Muscle of back (tissue), 13 donors: ENCODE measurements at places on chromosomes 4 and X.

DNA sequence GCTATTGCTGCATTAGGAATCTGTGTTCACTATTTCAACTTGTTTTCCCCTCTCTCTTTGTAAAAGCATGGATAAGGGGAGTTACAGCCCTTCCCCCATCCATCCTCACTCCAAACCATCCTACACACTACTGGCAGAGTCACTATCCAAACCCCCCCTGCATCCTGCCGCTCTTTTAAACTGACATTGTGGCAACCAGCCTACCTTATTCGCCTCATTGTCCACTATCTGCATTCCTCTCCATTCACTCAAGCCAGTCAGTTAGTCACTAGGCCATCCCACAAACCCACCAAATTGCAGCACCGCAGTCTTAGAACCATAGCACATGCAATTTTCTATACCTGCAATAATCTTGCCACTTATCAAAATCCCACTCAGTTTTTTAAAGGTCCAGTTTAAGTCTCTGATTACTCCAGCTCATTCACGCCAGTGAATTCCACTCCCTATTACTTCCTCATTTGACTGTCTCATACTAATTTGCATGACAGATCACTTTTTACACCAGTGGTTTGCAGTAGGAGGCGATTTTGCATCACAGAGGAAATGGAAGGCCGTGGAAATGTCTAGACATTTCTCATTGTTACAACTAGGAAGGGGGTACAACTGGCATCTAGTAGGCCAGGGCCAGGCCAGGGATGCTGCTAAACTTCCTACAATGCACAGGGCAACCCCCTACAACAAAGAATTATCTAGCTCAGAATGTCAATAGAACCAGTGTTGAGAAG, 181.8 kb downstream of the HS6ST2 start:
- DNase-seq, result no peak

GRCh38 chr4:45094684-45095083, 368.3 kb upstream of the GNPDA2 start:
- DNase-seq, result no peak

DNA sequence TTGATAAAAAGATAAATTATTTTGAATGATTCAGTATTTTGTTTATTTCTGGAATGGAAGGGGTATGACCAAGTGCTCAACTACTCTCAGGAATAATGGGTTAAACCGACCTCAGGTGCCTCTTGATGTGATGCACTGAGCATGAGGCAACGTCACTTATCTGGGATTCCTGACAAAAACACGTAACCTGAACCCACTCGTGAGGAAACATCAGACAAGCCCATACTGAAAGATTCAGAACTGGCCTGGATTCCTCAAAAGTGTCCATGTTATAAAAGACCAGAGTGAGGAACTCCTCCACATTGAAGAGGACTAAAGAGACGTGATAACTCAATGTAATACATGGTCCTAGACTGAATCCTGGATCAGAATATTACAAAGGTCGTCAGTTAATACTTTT, 144.0 kb downstream of the FNIP2 start:
- DNase-seq, result peak; percentile 44

DNA sequence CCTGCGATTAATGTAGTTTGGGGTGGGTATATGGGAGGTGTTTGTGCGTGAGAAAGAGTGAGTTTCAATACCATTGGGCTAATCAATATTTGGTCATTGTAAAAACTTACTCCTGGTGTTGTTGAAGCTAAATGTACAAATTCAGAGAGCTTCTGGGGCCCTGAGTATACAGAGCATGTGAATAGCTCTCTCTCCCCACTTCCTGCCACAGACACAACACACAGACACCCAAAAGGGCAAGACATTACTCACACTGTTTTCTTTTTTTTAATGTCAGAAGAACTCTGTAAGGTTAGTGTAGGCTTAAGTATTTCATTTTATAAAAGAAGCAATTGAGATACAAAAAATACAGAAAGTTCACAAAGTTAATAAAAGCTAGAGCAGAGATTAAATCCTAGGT, 151.3 kb upstream of the KCNIP4 start:
- DNase-seq, result no peak

DNA sequence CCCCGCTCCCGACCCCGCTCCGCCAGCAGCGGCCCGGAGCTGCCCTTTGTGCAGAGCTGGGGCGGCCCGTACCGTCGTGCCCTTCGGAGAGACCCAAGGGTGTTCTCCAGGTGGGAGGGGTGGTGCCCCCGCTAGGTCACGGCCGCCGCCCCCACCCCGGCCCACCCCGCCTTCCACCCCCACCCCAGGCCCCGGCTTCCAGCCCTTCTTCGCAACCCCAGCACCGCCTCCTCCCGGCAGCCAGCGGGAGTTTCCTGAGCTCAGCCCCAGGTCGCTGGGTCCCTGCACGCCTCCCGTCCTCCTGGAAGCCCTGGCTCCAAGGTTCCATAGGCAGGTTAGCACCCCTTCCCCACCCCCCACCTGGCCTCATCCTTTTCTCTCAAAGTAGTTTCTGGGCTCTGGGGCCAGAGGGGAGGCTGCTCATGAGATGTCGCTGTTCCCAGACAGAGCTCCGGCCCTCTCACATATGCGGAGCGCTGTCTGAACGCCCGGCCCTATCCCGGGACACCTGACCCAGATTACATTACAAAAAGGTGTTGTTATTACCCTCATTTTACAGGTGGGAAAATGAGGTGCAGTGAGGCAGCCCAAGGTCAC, 25.2 kb upstream of the FGFR3 start:
- DNase-seq, result no peak

DNA sequence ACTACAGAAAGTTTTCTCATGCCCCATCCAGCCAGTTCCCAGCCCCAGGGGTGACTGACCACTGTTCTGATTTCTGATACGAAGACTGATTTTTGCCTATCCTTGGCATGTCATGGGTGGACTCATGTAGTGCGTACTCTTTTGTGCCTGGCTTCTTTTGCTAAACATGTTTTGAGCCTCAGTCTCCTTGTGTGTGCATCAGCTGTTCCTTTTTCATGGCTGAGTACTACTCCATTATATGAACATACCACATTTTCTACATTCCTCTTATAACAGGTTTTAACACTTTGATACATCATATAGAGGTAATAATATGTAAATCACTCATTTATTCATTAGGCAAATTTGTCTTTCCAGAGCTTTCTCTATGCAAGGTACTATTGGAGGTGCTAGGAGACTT, 126.7 kb downstream of the ANAPC4 start:
- DNase-seq, result no peak

DNA sequence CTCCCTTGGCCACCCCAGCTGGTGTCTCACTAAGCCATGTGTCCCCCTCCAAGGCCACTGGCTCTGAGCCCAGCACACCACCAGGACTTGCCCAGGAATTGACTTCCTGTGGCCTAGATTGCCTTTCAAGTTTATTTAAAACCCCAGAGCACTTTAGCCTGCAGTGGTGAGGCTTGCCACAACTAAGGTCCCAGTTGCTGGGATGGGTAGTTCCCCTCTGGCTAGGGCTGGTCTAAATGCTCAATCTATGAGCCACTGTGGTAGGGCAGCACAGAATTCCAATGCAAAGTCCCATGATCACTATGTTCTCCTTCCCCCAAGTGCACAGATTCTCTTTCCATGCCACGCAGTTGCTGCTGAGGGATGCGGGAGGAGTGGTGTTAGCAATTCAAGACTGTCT, 61.1 kb upstream of the HCCS start:
- DNase-seq, result no peak

GRCh38 chr4:8847764-8848163, 23.9 kb downstream of the HMX1 start:
- no peak for DNase-seq

DNA sequence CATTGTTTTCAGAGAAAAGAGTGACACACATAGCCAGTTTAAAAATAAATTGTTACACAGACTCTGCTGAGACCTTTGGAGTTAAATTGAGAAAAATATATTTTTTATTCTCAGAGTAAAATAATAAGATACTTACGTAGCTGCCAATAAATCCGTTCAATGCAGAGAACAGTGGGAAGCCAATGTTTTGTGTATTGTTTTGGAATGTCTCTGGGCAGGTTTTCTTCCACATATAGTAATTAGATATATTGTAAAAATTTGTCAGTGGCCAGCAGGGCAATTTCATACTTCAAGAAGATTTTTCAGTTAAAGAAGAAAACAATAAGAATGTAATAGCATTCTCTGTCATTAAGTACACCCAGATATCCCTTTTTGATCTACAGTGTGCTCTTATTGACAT, 999.5 kb upstream of the INTU start:
- DNase-seq, result peak; percentile 11

DNA sequence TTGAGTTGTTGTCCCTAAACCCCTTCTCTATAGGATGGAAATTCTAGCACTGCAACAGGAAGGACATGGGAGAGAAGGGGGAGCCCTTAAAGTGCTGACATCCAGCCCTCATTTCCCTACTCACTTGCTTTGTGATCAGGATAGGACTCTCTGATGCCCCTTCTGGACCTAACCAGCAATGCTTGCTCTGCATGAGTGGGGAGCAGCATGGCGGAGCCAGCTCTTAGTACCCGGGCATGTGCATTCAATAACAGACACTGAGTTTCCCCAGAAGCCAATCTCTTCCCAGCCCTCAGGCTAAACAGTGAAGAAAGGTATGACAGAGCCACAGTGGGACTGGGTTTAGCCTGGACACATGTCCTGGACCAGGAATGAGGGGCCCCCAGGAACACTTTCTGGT, 14.0 kb downstream of the SOD3 start:
- no peak for DNase-seq

- no peak for DNase-seq
Observed at GRCh38 chrX:21870494-21870893, 14.7 kb downstream of the YY2 start.

- DNase-seq, result peak; percentile 93
Observed at GRCh38 chr4:183960046-183960420, 54.9 kb downstream of the STOX2 start.

- peak; percentile 83 for DNase-seq
Observed at GRCh38 chrX:65034668-65035445, 58.6 kb upstream of the ZC4H2 start.

DNA sequence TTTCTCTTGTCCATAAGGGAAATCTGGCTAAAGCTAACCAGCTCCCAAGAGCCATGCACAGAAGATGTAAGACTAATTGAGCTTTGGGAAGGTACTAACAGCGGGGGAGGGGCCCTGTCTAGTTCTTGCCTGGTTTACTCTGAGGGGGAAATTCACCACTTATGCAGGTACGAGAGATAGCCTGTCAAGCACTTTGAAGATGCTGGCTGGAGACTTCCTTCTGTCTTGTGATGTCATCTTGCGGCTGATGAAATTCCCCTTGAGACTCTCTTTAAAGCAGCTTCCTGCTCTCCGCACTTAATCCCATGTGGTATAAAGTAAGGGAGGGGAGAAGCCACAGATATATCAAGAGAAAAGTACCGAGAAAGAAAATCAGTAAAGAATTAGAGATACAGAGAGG, 345.3 kb downstream of the MAPK10 start:
- DNase-seq, result peak; percentile 17

GRCh38 chr4:53043891-53044650, 182.0 kb downstream of the RASL11B start:
- DNase-seq, result no peak

GRCh38 chr4:77093401-77093800, 17.6 kb upstream of the CCNI start:
- DNase-seq, result no peak
